NCI-H526 (cell line): ENCODE measurements at places on chromosomes 13 and 19.

DNA sequence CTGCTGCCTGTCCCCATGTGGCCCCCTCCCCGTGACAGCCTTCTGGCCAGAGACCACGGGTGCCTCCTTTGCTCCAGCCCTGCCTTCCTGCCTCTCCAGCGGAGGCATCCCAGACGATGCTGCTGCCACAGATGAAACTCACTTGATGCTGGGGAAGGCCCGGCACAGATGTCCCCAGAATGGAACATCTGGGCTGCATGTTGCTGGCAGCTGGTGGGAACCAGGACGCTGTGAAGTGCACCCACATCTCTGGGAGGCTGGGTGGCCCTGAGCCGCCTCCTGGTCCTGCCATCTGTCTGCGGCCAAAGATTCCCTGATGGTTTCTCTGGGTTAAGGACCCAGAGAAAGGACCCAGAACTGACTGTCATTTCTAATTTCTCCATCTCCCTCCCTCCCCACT, 51.9 kb upstream of the PTPRS start:
- no peak for DNase-seq

GRCh38 chr13:40963927-40964326, 55.2 kb downstream of the ELF1 start:
- no peak for DNase-seq

- DNase-seq, result peak; percentile 33
Observed at GRCh38 chr19:48724796-48725753, 5.5 kb upstream of the MAMSTR start.

- no peak for DNase-seq
Observed at GRCh38 chr19:15251010-15251748, 18.9 kb upstream of the EPHX3 start.

- DNase-seq, result no peak
Observed at GRCh38 chr19:3831601-3832000, 37.2 kb downstream of the ZFR2 start.

DNA sequence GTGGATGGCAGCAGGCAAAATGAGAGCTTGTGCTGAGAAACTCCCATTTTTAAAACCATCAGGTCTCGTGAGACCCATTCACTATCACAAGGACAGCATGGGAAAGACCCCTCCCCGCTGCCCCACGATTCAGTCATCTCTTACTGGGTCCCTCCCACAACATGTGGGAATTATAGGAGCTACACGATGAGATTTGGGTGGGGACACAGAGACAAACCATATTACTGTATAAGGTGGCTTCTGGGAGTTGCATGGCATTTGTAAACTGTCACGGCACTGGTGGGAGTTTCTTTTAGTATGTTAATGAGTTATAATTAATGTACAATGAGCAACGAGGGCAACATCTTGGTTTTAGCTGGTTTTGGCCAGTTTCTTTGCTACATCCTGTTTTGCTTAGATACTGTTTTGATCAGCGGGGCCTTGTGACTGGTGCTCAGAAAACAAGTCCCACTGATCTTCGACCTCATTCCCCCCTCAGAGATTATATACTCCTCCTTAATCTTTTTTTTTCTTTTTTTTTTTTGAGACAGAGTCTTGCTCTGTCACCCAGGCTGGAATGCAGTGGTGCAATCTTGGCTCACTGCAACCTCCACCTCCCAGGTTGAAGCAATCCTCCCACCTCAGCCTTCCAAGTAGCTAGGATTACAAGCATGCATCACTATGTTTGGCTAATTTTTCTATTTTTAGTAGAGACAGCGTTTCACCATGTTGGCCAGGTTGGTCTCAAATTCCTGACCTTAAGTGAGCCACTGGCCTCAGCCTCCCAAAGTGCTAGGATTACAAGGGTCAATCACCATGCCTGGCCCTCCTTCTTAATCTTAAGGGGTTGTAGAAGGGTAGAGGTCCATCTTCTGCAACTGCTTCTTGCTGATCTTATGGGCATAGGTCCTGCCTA, 21.3 kb upstream of the ZNF599 start:
- DNase-seq, result no peak

DNA sequence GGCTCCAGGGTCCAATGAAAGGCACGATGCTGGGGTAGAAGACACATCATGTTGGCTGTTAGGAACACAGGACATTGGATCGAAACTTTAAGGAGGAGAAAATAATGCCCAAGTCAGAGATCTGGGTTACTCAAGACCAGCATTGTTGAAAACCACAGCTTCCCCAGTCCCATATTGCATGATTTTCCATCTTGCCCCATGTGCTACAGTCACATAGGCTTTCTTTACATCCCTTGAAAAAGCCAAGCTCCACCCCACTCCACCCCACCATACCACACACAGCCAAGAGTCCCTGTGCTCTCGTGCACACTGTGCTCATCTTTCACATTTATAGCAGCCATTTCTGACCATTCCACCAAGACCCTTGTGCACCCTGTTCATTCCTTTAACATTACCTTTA, 636.2 kb downstream of the DIAPH3 start:
- no peak for DNase-seq
